Spleen (tissue), 13 donors: ENCODE measurements at places on chromosomes 4 and X. TPM values are rescaled to one million over a fixed set of nuclear protein-coding genes. Genes with fewer than 3 reads are reported as not detected.

NAA11 gene
- total RNA-seq = not detected

GUCY1B1 gene
- 20.8 TPM for total RNA-seq

AWAT2 gene
- not detected for total RNA-seq

FRAS1 gene
- total RNA-seq = 1.4 TPM

SPANXB1 gene
- not detected for total RNA-seq

RHOXF2B gene
- not detected for total RNA-seq

WAS gene
- total RNA-seq = 107 TPM

GNRHR gene
- total RNA-seq = not detected

AFF2 gene
- 10.3 TPM for total RNA-seq

FAM200B gene
- 26.1 TPM for total RNA-seq

ASMT gene
- 0.36 TPM for total RNA-seq

ATP1B4 gene
- total RNA-seq = not detected

CSAG1 gene
- total RNA-seq = not detected

STARD8 gene
- total RNA-seq = 16.5 TPM

ZNF157 gene
- 0.79 TPM for total RNA-seq

GALNTL6 gene
- 11.7 TPM for total RNA-seq

FOXR2 gene
- not detected for total RNA-seq

SSX1 gene
- total RNA-seq = not detected

AP1S2 gene
- 68.5 TPM for total RNA-seq

ZNF595 gene
- 21.1 TPM for total RNA-seq

GAGE13 gene
- total RNA-seq = not detected

HSD17B13 gene
- 0.77 TPM for total RNA-seq

IL3RA gene
- 2.9 TPM for total RNA-seq

USP11 gene
- 70.9 TPM for total RNA-seq

ARR3 gene
- total RNA-seq = not detected

H2BW1 gene
- not detected for total RNA-seq

CYBB gene
- 205 TPM for total RNA-seq

OPN1LW gene
- total RNA-seq = not detected

TEX11 gene
- 0.98 TPM for total RNA-seq

DAPP1 gene
- 40.3 TPM for total RNA-seq

MUC7 gene
- not detected for total RNA-seq

APLN gene
- 0.39 TPM for total RNA-seq

IL21 gene
- not detected for total RNA-seq

CSAG3 gene
- total RNA-seq = not detected

PROM1 gene
- total RNA-seq = 0.60 TPM

DUSP21 gene
- not detected for total RNA-seq

RRH gene
- total RNA-seq = 0.51 TPM

ADGRA3 gene
- total RNA-seq = 8.3 TPM

PCSK1N gene
- total RNA-seq = 0.47 TPM

RWDD4 gene
- 13.6 TPM for total RNA-seq

DRD5 gene
- not detected for total RNA-seq

STS gene
- 8.1 TPM for total RNA-seq

ETDC gene
- total RNA-seq = not detected
